ENCODE measurements at places on chromosomes 1 and 21.

- no peak for DNase-seq
Measured at GRCh38 chr1:151871284-151872030, 17.9 kb upstream of the THEM5 start.

- DNase-seq = no peak
Measured at GRCh38 chr1:207919523-207920170, 8.7 kb upstream of the CD34 start.

DNA sequence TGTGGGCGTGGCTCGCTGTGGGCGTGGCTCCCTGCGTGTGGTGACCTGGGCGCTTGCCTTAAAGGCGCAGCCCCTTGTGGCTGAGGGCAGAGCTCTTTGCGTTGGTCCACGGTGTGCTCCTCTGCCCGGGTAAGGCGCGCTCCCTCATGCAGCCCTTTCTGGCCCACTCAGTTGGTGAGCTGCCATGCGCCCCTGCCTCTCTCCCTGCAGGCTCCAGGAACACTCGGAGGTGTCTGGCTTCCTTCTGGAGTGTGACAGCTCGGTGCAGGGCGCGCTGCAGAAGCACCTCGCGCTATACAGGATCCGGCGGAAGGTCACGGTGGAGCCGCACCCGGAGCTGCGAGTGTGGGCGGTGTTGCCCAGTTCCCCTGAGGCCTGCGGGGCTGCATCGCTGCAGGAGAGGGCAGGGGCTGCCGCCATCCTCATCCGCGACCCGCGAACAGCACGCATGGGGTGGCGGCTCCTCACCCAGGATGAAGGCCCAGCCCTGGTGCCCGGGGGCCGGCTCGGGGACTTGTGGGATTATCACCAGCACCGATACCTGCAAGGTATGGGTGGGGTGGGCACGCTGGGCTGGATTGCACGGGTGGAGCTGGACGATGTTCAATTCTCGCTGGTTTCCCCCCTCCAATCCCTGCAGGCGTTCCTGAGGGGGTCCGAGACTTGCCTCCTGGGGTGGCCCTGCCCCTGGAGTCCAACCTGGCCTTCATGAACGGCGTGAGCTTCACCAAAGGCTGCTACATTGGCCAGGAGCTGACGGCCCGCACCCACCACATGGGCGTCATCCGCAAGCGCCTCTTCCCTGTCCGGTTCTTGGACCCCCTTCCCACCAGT, 9.1 kb downstream of the IBA57 start:
- DNase-seq = peak; percentile 52

DNA sequence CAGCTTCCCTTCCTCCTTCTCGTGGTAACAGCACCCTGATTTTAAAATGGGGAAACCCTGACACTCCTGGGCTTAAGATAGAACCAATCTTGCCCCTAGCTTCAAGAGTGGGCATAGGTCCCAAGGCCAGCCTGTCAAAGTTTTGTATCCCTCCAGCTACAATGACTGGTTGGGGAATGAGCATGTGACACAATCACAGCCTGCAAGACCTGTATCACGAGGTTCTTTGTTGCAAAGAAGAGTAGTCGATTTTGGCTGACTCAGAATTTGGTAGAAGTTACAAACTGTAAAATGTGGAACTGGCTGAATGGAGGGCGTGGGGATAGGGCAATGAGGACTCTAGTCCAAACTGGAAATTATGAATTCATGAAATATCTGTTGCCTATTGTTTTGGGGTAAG, 18.7 kb downstream of the CTSK start:
- DNase-seq = no peak

DNA sequence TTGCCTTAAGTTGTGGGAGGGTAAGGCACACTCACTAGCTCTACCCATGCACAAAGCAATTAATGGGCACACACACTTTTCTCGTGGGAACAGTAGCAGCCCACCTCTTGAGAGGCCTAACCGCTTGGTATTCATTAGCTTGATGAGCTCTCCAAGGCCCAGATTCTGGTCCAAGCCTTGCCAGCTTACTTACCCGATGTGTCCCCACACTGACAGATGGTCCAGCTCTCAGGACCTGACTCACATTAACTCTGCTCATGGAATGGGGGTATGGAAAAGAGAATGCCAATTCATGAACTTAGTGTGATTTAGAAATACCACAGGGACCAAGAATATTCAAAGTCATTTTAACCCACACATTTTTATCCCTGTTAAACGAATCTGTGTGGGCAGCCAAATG, 106.8 kb upstream of the CACHD1 start:
- no peak for DNase-seq

GRCh38 chr1:35717911-35718476, 690 bp downstream of the C1orf216 start:
- DNase-seq = no peak

Measured in activated CD4-positive, alpha-beta T cell treated with anti-CD3 and anti-CD28 coated beads, Interleukin-2, amount 10 ng/mL, durations not matched to agents 7 days and 5 days (primary cell).